ENCODE measurements at places on chromosomes 4 and X. TPM values are rescaled to one million over a fixed set of nuclear protein-coding genes. Genes with fewer than 3 reads are reported as not detected.

Gene NPNT
- polyA plus RNA-seq = not detected

Gene ADH1C
- polyA plus RNA-seq = not detected

Gene DMP1
- polyA plus RNA-seq = not detected

DNA sequence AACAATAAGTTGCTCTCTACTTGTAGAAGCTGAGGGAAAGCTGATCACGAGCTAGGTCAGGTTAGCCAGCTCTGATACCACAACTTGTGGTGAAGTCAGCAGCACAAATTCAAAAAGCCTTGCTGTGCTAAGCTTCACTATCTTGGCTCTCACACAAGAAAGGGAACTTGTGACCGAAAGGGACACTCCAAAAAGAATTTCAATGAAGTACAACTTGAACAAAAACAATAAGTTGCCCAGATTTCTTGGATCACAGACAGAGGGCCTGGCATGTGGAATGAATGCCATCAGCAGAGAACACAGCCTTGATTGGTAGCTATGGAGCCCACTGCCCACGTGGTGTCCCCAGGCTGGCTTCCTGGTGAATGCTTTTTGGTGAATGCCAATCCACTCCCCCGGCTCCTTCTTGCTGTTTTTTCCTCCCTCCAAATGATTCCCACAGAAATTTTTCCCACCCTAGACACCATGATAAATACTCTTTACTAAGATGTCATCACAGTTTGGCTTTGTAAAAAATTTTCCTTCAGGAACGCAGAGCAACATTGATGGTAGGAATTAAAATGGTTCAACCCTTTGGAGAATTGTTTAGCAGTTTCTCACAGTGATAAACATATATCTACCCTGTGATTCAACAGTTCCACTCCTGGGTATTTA, 82.6 kb downstream of the ANXA3 start:
- DNase-seq = no peak

GRCh38 chrX:1397001-1397400, 5.1 kb upstream of the SLC25A6 start:
- no peak for DNase-seq

Data from naive thymus-derived CD8-positive, alpha-beta T cell (primary cell).